Epithelial cell of alveolus of lung (primary cell): ENCODE measurements at places on chromosomes 3 and 15. TPM values are rescaled to one million over a fixed set of nuclear protein-coding genes. Genes with fewer than 3 reads are reported as not detected.

Gene SPTBN5
- total RNA-seq = under 0.01 and 0.24 TPM in 2 replicates

Gene EPHA3
- 0.40 and 0.78 TPM in 2 replicates for total RNA-seq

Gene BAHD1
- 9.8 and 10.5 TPM in 2 replicates for total RNA-seq

Gene RBPMS2
- 0.26 TPM in 1 of 2 replicates, not detected in the other for total RNA-seq
